ENCODE measurements at places on chromosomes 4 and X. TPM values are rescaled to one million over a fixed set of nuclear protein-coding genes. Genes with fewer than 3 reads are reported as not detected.

Gene HS3ST1
- total RNA-seq = 12.8 TPM

- H3K27ac ChIP-seq = no peak overlapping the region
Observed at GRCh38 chr4:177638871-177639270, 196.6 kb upstream of the AGA start.

DNA sequence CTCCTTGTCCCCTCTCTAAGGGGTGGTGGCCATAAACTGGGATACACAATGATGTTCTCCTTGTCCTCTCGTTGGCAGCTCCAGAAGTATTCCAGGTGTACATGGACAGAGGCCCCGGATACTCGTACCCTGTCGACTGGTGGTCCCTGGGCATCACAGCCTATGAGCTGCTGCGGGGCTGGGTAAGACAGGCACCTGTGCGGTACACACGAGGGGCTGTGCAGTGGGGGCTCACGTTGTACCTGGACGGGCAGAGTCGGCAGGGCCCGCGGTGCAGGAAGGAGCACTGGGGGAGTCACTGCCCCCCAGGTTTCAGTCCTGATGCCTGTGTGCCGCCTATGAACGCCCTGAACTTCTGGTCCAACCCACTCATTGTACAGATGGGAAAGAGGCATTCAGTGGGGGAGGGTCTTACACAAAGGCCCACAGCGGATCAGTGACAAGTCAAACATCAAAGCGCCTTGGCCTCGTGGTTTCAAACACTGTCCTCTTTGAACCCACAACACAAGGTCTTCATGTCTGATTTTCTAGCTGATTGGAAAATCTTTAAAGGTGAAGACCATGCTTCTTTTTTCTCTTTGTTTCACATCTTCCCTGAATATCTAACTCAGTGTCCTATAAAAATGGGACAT lies 261.6 kb downstream of the EVC2 start:
- H3K36me3 ChIP-seq = no peaks in the 10 kb centered on the region
- H3K27me3 ChIP-seq = no peaks in the 10 kb centered on the region
- DNase-seq = no peak
- H3K27ac ChIP-seq = no peak overlapping the region

- H3K27ac ChIP-seq = no peak overlapping the region
- H3K4me3 ChIP-seq = no peak overlapping the region
- no peaks in the 10 kb centered on the region for H3K27me3 ChIP-seq
Observed at GRCh38 chr4:153131596-153131995, 72.6 kb upstream of the TRIM2 start.

- no peaks in the 10 kb centered on the region for H3K36me3 ChIP-seq
- H3K27me3 ChIP-seq = no peaks in the 10 kb centered on the region
- no peak for DNase-seq
- H3K4me1 ChIP-seq = no peaks in the 10 kb centered on the region
Observed at GRCh38 chrX:43580621-43581020, 75.5 kb upstream of the MAOA start.
